Stimulated activated CD8-positive, alpha-beta memory T cell treated with anti-CD3 and anti-CD28 coated beads, Interleukin-7, amount 100 ng/mL, for 1 hour (primary cell): ENCODE measurements at places on chromosomes 3 and 15.

GRCh38 chr15:31517711-31518110 lies 191.1 kb downstream of the KLF13 start:
- no peak for DNase-seq

DNA sequence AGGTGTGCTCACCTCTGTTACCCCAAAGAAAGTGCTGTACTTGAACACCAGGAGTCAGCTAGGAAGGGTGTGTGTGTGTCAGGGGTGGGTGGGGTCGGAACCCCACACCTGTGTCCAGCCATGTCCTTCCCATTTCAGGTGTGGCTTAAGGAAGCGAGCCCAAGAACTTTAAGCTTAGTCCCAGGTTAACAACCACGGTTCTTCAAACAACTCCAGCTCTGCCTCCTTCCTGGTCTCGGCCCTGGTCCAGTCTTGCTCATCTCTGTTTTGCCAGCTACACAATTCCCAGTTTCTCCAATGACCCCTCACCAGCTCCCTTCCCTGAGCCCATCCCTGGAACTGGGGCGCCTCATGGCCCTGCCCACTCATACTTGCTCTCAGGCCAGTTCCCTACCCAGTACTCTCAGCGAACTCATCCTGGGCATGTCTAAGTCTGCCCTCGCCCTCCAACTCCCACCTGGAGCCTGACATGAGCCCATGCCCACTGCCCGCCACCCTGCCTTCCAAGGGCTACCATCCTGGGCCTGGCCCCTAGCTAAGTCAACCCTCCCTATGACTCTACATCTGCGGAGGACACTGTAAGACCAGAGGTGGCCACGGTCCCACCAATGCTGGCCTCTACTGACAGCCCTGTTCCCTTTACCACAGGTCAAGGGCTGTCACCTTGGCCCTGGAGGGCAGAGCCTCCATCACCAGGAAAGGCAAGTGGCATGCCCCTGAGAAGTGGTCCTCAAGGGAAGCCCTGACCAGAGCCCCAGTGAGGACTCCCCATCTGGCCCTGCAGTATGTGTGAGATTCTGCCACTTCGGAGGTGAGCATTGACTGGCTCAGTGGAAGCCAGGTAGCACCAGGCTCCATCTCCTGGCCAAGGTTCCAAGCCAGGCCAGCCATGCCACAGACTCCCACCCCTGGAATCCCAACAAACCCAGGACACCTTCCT lies 9.2 kb downstream of the POC1A start:
- DNase-seq: no peak

GRCh38 chr3:134312072-134312872 lies 61.6 kb upstream of the RYK start:
- no peak for DNase-seq

DNA sequence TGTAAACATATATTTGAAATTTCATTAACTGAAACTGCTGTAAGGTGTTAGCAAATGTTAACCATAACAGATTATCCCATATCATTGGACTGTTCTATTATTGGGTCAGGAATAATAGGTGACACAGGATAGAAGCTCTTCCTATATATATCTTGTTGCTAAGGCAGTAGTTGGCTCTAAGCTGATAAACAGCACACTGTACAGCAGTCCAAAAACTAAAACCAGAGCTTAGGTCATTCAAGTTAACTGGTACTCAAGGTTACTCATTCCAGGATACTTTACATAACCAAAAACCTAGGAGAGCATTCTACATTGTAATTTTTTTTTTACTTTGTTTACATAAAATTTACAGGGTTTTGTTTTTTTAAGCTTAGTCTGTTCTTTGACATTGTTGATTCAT lies 8.9 kb downstream of the DNAJC19 start:
- no peak for DNase-seq

GRCh38 chr3:175433026-175433674 lies 574.0 kb downstream of the NAALADL2 start:
- DNase-seq: no peak

DNA sequence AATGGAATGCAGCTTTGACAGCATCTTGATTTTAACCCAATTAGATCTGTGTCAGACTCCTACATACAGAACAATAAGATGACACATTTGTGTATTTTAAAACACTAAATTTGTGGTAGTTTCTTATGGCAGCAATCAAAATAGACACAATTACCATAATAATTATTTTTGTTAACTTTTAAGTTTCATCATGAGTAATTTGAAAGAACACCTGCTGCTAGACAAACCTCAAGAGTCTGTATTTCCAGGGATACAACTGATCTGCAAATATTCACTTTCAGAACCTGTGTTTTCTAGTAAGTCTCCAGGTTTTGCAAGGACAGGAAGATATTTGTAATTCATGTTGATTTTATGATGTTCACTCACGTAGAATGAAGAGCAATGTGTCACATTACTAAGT lies 736.8 kb downstream of the DIPK2A start:
- DNase-seq: no peak

DNA sequence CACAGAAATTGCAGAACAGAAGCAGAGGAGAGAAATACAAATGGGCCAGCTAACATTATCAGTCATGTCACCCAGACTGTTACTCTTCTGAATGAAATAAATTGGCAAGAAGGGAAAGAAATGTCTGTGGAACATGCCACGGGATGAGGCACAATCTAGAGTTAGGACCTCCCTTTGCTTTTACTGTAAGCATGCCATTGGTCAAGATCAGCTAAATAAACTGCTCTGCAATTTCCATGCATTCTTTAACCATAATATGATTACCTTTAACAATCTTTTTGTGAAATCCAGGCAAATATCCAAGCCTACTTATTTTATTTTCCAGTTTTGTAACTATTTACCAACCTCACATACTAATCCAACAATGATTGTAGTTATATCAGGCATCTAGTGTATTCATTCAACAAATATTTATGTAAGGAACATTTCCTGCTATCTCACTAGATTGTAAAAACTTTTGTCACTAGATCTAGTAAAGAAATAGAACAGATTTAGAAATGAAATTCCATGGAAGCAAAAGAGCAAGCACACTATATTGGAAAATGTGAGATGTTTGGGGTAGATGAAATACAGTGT lies 383.4 kb downstream of the MECOM start:
- no peak for DNase-seq

GRCh38 chr3:183381179-183381578 lies 47.2 kb downstream of the MCF2L2 start:
- DNase-seq: no peak

DNA sequence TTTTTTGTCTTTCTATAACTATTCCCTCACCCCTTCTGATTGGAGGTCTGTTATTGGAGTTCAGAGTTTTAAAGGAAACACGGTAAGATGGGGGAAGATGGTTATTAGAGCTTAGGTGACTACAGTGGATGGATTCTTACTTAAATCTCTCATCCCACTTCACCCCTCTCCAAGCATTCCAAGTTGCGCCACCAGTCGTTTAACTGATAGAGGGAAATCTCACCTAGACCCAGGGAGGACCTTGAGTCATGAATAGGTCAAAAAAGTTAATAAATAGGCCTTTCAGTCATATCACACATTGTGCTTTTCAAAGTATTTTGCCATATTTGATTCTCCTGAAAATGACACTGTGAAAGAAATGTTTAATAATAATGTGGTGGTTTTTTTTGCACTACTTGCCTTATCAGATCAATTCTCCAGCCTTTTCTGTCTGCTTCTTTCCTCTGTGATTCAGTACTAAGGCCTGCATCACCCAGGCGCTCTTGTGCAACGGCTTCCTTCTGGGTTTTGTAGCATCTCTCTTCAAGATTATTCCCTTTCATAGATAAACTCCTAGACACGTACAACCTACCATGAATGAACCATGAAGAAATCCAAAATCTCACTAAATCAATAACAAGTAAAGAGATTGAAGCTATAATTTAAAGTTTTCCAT lies 100.4 kb upstream of the TGFBR2 start:
- no peak for DNase-seq

- DNase-seq: no peak
Observed at GRCh38 chr15:31241888-31242522, 84.6 kb upstream of the KLF13 start.

DNA sequence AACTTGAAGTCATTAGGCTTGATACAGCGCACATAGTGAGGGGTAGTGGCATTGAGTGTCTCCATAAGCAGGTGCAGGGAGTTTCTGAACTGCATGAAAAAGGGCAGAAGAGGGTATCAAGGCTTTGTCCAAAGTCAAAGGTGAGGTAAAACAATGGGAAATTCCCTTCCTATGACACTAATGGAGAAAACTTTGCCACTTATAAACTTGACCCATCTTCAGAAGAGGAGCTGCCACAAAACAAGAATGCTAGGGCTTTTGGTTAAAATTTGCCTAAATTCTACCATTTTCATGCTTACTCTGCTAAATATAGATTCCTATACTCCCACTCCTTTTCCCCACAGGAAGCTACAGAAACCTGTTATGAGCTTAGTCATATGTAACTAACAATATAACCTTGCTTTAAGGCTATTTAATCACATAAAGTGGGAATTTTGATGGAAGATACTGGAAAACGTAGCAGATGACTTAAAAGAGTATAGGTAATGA lies 87.5 kb upstream of the MYO5C start:
- DNase-seq: no peak

DNA sequence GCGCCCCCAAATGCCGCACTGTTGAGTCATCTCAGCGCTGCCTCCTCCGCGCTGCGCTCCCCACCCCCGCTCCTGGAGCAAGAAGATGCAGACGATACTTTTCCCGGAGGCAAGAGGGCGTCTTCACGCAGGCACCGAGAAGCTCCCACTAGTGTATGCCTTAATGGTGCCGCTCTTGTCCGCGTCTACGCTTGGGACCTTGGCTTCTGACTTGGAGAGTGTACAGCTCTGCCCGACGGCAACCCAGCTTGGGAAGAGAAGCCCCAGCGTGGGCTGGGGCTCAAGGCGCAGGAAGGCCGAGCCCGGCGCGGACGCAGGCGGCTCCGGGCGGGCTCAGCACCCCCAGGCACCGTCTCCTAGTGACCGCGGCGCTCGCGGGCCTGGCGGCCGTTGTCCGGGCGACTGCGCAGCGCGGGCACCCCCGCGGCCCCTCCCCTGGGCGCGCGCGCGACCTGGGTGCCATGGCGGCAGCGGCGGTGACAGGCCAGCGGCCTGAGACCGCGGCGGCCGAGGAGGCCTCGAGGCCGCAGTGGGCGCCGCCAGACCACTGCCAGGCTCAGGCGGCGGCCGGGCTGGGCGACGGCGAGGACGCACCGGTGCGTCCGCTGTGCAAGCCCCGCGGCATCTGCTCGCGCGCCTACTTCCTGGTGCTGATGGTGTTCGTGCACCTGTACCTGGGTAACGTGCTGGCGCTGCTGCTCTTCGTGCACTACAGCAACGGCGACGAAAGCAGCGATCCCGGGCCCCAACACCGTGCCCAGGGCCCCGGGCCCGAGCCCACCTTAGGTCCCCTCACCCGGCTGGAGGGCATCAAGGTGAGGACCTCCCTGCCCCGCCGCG lies at the start of gene P4HTM:
Gene P4HTM, plus strand, starts transcription at position 446 of the 840 bp plus-strand sequence. Its CDS starts 16 bp downstream, at position 462.
- peak; percentile 54 for DNase-seq

DNA sequence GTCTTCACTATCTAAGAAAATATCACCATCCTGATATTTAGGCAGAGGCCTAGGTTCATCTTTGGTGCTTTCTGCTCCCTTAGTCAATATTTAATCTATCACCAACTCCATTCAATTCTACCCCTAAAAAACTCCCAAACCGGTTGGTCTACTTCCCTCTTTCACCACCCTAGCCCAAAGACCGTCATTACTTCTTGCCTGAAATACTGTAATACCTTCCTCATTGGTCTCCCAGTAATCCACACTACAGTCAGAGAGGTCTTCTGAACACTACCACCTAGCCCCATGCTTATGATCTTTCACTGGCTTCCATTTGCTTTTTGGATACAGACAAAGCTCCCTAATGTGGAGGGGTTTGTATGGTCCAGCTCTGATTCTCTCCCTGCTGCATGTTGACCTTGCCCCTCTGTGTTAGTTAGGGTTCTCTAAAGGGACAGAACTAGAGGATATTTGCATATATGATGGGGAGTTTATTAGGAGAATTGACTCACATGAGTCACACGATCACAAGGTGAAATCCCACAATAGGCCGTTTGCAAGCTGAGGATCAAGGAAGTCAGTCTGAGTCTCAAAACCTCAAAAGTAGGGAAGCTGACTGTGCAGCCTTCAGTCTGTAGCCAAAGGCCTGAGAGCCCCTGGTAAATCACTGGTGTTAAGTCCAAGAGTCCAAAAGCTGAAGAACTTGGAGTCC lies 36.4 kb upstream of the ATP2C1 start:
- no peak for DNase-seq

DNA sequence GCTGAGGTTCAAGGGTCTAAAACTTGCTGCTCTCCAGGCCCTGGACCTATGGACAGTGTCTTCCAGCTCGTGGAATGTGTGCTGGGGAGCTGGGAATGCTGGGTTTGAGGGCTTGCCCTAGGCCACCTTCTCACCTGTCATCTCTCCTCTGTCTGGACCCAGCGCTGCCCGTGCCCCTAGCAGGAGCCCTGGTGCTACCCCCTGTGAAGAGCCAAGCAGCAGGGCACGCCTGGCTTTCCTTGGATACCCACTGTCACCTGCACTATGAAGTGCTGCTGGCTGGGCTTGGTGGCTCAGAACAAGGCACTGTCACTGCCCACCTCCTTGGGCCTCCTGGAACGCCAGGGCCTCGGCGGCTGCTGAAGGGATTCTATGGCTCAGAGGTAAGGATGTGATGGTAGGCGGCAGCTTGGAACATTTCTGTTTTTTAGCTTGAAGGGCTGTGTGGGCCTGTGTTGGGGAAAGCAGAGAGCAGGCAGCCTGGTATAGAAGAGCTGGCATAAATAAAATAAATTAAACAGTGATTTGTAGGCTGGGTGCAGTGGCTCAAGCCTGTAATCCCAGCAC lies 5.1 kb downstream of the CHRD start:
- no peak for DNase-seq

GRCh38 chr3:32780735-32781210 lies 37.0 kb upstream of the TRIM71 start:
- no peak for DNase-seq

- no peak for DNase-seq
Observed at GRCh38 chr3:170171563-170171962, 10.0 kb downstream of the PHC3 start.

DNA sequence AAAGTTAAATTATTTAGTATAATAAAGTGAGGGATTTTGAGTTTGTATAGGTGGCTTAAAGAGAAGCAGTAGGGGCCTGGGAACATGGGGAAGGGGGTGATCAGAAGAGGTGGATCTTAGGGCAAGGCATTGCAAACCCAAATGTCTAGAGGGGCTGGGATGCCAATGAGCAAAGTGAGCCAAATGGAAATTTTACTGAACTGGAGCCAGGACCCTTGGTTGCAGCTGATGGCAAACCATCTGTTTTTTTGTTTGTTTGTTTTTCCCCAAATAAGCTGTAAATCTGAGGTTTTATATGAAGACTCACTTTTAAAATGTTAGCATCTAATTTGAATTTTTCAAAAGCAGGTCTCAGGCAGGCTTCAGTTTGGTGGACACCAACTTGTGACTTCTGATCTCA lies 14.8 kb upstream of the PARP14 start:
- DNase-seq: no peak
